Natural killer cell treated with Interleukin-12 subunit alpha and Interleukin-12 subunit beta and Interleukin-15 and Interleukin-18, amount 100 ng/mL, for 72 hours (primary cell): ENCODE measurements at places on chromosomes 3 and 15.
A peak's percentile ranks its signal among the peaks of the same experiment; 100 is the strongest.

GRCh38 chr3:58203541-58203940 is 7.2 kb downstream of the DNASE1L3 start:
- H3K36me3 ChIP-seq: no peaks in the 10 kb centered on the region
- no peak for DNase-seq
- no peak overlapping the region for H3K4me3 ChIP-seq
- H3K4me1 ChIP-seq: peaks cover 3% of the 10 kb centered on the region
- peaks cover 10% of the 10 kb centered on the region for H3K27me3 ChIP-seq
- no peak overlapping the region for H3K27ac ChIP-seq

- no peaks in the 10 kb centered on the region for H3K36me3 ChIP-seq
- no peak overlapping the region for H3K4me3 ChIP-seq
- no peak overlapping the region for H3K27ac ChIP-seq
- no peak for DNase-seq
These were observed 2.7 kb downstream of the LINGO1 start for GRCh38 chr15:77630056-77630455.

GRCh38 chr3:195746751-195747150 is 26.0 kb downstream of the MUC20 start:
- H3K27ac ChIP-seq: peak overlapping the region; percentile 10
- peaks cover 11% of the 10 kb centered on the region for H3K4me1 ChIP-seq
- no peak for DNase-seq

- no peaks in the 10 kb centered on the region for H3K4me1 ChIP-seq
- no peak overlapping the region for H3K4me3 ChIP-seq
- H3K36me3 ChIP-seq: no peaks in the 10 kb centered on the region
- H3K27me3 ChIP-seq: no peaks in the 10 kb centered on the region
- DNase-seq: no peak
- H3K27ac ChIP-seq: no peak overlapping the region
These were observed 445.6 kb upstream of the FRG2C start for GRCh38 chr3:75218577-75218976.

DNA sequence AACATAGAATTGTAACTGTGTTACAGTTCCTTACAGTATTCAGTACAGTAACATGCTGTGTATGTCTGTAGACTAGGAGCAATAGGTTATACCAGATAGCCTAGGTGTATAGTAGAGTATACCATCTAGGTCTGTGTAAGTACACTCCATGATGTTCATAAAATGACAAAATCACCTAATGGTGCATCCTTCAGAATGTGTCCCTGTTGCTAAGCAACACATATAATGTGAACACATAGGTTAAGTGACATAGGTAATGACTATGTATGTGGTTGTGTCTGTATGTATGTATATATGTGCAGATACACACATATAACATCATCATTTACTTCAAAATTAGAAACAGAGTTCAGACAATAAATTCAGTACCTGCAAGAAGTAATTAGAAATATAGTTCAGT is 146.8 kb upstream of the GAP43 start:
- H3K27ac ChIP-seq: no peak overlapping the region
- H3K36me3 ChIP-seq: no peaks in the 10 kb centered on the region
- no peak for DNase-seq
- H3K27me3 ChIP-seq: peaks cover 27% of the 10 kb centered on the region
